Activated naive CD8-positive, alpha-beta T cell treated with anti-CD3 and anti-CD28 coated beads for 36 hours (primary cell): ENCODE measurements at places on chromosomes 12 and 14.
A peak's percentile ranks its signal among the peaks of the same experiment; 100 is the strongest.

GRCh38 chr14:56195223-56195622, 77.0 kb downstream of the PELI2 start:
- H3K4me1 ChIP-seq = peaks cover 20% of the 10 kb centered on the region
- peaks cover 2% of the 10 kb centered on the region for H3K36me3 ChIP-seq
- no peak for DNase-seq
- H3K4me3 ChIP-seq = no peak overlapping the region
- no peaks in the 10 kb centered on the region for H3K27me3 ChIP-seq

- H3K27ac ChIP-seq = no peak overlapping the region
- no peaks in the 10 kb centered on the region for H3K27me3 ChIP-seq
- H3K4me3 ChIP-seq = no peak overlapping the region
- no peaks in the 10 kb centered on the region for H3K36me3 ChIP-seq
- H3K4me1 ChIP-seq = no peaks in the 10 kb centered on the region
These were observed 51.3 kb upstream of the RERGL start for GRCh38 chr12:18141048-18141982.

DNA sequence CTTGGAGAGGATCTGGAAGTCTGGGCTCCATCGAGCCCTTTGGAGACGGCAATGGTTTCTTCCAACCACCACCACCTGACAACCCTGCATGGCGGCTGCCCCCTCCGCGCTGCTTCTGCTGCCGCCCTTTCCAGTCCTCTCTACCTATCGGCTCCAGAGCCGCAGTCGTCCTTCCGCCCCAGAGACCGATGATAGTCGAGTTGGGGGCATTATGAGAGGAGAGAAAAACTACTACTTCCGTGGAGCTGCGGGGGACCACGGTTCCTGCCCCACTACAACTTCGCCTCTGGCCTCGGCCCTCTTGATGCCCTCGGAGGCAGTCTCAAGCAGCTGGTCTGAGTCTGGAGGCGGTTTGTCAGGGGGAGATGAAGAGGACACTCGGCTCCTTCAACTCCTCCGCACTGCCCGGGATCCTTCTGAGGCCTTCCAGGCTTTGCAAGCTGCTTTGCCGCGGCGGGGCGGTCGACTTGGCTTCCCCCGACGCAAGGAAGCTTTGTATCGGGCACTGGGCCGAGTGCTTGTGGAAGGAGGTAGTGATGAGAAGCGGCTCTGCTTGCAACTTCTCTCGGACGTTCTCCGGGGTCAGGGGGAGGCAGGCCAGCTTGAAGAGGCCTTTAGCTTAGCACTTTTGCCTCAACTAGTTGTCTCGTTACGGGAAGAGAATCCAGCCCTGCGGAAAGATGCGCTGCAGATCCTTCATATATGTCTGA, 499 bp downstream of the TOGARAM1 start:
- no peaks in the 10 kb centered on the region for H3K27me3 ChIP-seq
- peaks cover 56% of the 10 kb centered on the region for H3K4me1 ChIP-seq
- peaks cover 46% of the 10 kb centered on the region for H3K36me3 ChIP-seq
- H3K27ac ChIP-seq = no peak overlapping the region
- H3K4me3 ChIP-seq = no peak overlapping the region

DNA sequence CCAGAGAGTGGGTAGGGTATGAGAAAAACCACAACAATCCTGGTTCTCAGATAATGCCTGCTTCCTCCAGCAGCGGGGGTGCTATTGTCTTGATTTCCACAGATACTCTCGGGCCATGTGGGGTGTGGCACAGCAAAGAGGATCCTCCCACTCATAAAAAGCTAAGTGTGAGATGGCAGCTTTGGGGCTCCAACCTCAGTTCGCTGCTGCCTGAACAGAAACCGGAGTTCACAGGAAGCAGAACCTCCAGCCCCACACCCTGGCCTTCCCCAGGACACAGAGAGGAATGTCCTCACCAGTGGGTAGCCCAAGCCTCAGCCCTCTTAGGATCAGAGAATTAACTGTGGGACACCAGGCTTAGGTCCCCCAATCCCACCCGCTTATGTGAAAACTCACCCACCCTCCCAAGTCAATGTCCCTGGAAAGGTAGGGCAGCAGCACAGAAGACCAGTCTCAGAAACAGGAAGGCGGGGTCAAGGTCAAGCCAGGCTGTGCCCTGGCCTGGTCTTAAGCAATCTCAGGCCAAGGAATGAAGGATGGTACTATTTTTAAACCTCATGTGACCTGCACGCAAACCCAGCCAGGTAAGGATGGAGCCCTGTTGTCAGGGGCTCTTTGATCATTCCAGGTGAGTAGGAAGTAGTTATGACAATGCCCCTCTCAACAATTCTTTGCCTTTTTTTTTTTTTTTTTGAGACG, 9.0 kb downstream of the KCTD10 start:
- no peaks in the 10 kb centered on the region for H3K27me3 ChIP-seq
- no peak for DNase-seq
- peak overlapping the region; percentile 5 for H3K27ac ChIP-seq
- H3K4me3 ChIP-seq = no peak overlapping the region

DNA sequence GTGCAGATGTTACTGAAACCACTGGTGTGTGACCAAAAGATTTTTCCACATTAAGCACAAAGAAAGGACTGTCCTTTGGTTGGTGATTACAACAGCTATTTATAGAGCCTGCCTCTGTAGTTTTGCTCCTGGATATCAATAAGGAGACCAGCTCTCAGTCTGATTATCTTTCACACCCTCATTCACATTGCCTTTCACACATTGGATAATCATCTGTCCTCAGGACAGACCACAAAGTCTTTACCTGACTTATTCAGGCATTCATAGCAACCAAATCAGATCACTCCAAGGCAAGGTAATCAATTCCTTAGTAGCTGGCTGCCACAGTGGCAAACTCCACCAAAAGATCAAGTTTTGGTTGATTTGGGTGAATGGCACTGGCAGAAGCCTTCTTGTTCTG, 59.6 kb upstream of the CPSF6 start:
- no peak overlapping the region for H3K27ac ChIP-seq
- no peak overlapping the region for H3K4me3 ChIP-seq
- H3K36me3 ChIP-seq = no peaks in the 10 kb centered on the region
- H3K27me3 ChIP-seq = no peaks in the 10 kb centered on the region
- no peak for DNase-seq

- no peaks in the 10 kb centered on the region for H3K27me3 ChIP-seq
- H3K4me1 ChIP-seq = peaks cover 6% of the 10 kb centered on the region
These were observed 36.8 kb downstream of the RAB35 start for GRCh38 chr12:120079411-120080400.

- H3K4me3 ChIP-seq = no peak overlapping the region
- no peaks in the 10 kb centered on the region for H3K27me3 ChIP-seq
- no peak for DNase-seq
These were observed 29.8 kb downstream of the ZFYVE21 start for GRCh38 chr14:103745424-103745823.

GRCh38 chr14:101179691-101180211, 276.2 kb upstream of the RTL1 start:
- no peak overlapping the region for H3K4me3 ChIP-seq
- H3K4me1 ChIP-seq = no peaks in the 10 kb centered on the region
- DNase-seq = no peak
- H3K36me3 ChIP-seq = no peaks in the 10 kb centered on the region
- H3K27me3 ChIP-seq = no peaks in the 10 kb centered on the region

DNA sequence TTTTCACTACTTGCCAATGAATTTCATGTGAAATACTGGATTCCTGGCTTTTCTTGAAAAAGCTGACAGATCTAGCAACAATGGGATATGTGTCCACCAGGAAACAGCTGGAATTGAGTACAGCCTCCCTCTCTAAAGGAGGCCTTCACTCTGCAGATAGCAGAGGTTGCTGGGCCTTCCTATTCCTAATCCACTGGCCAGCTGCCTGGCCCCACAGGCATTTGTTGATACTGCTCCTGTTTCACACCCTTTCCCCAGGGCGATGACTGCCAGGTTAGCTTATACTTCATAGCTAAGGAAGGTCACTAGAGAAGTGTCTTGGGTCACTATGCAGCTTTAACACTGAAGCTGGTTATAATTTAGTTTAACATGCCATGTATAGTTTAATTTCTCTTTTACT, 87.5 kb upstream of the PDZRN4 start:
- H3K27ac ChIP-seq = no peak overlapping the region
- no peaks in the 10 kb centered on the region for H3K4me1 ChIP-seq
- H3K27me3 ChIP-seq = no peaks in the 10 kb centered on the region
- no peaks in the 10 kb centered on the region for H3K36me3 ChIP-seq
- DNase-seq = no peak
- H3K4me3 ChIP-seq = no peak overlapping the region

- peaks cover 68% of the 10 kb centered on the region for H3K4me1 ChIP-seq
- no peak overlapping the region for H3K4me3 ChIP-seq
- no peak overlapping the region for H3K27ac ChIP-seq
These were observed 25.1 kb downstream of the ACVR1B start for GRCh38 chr12:51976376-51977160.

- peaks cover 3% of the 10 kb centered on the region for H3K27me3 ChIP-seq
- H3K27ac ChIP-seq = peak overlapping the region; percentile 97
- H3K4me1 ChIP-seq = peaks cover 29% of the 10 kb centered on the region
- peaks cover 8% of the 10 kb centered on the region for H3K36me3 ChIP-seq
- H3K4me3 ChIP-seq = peak overlapping the region; percentile 92
These were observed 878 bp upstream of the R3HDM2 start for GRCh38 chr12:57431654-57432188.

DNA sequence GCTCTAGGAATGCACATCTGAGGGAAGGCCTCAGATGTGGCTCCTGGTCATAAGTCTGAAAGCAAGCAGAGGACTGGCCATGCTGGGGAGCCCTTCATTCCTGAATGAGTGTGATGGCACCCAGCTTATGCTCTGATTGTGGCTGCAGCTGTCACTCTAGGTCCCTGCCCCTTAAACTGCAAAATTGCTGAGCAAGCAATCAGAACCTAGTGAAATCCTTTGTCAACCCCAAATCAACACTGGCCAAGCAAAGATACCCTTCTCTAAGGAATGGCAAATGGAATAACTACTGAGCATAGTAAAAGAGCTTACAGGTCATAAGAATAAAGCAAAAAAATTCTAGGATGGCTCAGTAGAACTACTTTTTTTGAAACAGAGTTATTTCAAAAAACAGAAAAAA, 4.3 kb upstream of the PLEKHG7 start:
- no peak overlapping the region for H3K27ac ChIP-seq

DNA sequence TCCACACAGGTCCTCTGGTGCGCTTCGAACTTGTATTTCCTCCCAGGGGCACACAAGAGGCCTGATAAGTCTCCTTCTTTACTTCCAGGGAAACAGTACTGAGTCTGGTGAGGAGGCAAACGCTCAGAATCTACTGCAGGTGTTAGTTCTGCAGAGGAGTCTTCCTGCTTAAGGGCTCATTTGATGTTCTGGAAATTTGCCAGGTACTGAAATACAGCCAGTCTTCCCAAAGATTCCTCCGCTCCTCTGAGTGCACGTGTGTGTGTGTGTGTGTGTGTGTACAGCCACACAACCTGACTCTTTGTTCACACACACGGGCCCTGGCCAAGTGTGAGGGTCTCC, 92.0 kb downstream of the FBXL14 start:
- H3K4me1 ChIP-seq = peaks cover 14% of the 10 kb centered on the region
- no peaks in the 10 kb centered on the region for H3K36me3 ChIP-seq
- H3K27ac ChIP-seq = no peak overlapping the region
- H3K27me3 ChIP-seq = peaks cover 25% of the 10 kb centered on the region

DNA sequence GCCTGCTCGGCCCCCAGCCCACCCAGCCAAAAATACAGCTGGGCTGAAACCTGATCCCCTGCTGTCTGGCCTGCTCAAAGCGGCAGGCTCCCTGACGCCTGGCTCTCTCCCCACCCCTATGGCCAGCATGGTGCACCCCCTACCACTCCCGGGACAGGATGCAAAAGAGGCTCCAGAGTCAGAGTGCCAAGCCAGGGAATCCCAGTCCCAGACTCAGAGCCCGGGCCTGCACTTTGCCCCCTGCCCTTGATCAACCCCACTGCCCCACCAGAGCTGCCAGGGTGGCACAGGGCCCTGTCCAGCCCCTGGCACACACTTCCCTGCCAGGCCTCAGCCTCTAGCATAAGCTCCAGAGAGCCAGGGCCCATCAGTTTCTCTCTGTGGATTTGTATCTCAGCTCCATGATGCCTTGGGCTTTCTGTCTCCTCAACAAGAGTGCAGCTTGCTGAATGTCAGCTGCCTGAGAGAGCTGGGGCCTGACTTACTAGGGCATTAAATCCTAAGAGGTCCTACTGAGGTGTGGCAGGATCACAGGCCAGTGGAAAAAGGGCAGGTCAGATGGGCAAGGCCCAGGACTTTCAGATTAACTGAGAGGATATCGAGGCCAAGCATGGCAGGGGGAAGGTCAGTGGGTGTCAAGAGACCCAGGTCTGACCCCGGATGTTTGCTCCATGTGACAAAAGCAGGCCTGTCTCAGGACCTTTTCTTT, 13.9 kb downstream of the ACVRL1 start:
- DNase-seq = no peak
- H3K36me3 ChIP-seq = no peaks in the 10 kb centered on the region
- H3K27ac ChIP-seq = no peak overlapping the region
- H3K4me1 ChIP-seq = peaks cover 8% of the 10 kb centered on the region
